T47D (cell line): ENCODE measurements at places on chromosomes 2 and 18.

DNA sequence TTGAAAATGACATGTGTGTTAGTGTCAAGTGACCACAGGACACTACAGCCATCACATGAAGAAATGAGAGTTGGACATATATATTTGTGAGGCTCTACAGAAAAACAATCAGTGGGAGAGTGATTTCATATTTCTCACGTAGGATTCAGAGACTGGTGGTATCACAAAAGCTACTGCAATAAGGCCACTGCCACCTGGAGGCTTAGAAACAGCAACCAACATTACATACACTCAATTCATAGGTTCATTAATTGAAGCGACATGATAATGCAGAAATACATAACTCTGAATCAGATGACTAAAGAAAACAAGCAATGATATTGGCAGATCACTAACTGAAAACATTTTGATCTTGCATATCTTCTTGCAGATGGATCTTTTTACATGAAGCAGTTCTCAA is 248.1 kb upstream of the KLHL14 start:
- no peak for DNase-seq

DNA sequence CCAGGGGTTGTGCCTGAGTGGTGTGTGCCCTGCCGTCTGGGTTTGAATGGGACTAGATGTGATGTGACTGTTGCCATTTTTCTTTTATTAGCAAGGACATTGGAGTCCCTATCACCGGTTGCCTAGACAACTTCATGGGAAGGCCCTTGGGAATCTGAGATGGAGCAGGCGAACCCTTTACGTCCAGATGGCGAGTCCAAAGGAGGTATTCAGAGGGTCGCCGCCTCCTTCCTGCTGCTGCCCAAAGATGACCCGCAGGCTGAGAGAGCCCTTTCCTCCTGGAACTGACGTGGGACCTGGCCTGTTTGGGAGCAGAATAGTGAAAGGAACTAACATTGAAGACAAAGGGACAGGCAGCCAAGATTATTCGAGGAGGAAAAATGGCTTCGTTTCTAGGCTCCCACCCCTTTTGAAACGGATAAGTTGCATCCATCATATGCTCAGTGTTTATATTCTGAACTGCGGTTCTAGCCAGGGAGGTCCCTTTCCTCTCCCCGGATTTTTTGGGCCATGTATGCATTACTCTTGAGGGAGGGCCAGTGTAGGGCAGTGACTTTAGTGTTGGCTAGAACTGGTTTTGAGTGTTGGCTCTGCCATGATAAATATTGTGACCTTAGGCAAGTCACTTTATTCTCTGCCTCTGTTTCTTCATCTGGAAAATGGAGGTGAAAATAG is 673 bp downstream of the CENPO start:
- DNase-seq: peak; percentile 7

DNA sequence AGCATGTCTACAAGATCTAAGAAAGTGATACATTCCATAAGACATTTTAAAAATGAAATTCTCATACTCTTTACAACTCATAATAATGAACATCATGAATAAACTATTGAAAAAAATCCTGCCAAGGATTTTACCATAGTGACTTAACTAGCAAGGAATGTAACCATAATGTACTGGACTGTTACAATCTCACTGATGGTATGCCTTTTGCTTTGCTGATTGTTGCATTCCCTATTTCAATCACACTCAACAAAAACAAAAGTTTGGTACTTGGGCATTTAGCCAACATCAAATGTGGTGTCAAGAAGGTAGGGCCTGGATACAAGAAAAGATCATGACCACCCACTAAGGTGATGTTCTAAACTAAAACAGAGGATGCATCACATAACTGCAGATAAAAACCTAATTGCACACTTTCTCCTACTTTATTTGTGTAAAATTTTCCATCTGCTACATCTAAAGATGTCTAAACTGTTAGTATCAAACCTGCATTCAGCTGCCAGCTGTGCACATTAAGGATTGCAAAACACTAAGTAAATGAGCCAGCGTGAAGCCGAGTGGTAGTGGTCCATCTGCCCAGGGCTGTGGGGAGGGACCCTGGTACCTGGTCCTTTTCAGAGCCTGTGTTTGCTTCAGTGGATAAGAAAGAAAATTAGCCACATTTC is 564.4 kb downstream of the ZEB2 start:
- no peak for DNase-seq

DNA sequence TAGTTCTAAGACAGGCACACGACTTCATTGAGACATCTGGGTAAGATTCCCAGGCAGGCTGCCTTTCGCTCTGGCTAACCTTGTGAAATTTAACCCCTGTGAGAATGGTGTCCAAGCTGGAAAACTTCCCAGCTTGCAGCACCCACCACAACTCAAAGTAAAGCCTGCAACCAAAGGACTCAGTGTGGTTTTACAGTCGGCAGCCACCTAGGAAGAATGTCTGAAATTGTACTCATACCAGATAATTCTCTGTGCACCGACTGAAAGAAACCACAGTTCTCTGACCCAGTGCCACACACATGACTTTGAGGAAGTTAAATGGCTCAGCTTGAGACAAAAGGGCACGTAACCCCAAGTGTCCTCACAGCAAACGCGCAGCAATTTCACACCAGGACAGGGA is 125.7 kb downstream of the RBMS1 start:
- DNase-seq: no peak

DNA sequence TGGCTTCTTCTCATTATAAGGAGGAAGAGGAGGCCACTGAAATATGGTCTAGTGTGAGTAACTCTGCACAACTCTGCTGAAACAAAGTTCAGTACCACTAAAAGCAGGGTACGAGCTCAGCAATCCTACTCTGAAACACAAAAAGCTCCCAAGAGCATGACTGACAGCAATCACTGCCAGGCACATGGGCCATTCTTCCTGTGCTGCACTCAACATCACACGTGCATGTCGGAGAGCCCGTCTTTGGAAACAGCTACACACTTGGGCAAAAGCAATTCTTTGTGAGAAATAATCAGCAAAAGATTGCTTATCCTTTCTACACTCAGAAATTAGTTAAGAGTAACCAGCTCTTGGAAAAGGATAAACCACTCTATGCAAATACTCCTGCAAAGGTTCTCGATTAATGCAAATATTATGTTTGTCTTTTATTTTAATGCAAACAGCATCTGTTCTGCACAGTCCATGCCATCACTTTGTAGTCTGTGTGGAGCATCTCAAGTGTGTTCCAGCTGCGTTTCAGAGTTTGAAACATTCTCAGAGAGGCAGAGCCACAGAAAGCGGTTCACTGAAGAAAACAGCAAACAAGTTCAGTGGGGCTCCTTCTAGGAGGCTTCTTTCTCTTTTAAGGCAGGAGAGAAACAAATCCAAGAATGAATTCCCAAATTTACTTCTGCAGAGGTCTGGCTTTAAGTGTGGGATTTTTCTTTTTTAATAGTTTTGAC is 145.0 kb downstream of the HDAC4 start:
- DNase-seq: no peak

- DNase-seq: peak; percentile 13
These were observed 70.9 kb downstream of the AAK1 start for GRCh38 chr2:69572641-69573040.

DNA sequence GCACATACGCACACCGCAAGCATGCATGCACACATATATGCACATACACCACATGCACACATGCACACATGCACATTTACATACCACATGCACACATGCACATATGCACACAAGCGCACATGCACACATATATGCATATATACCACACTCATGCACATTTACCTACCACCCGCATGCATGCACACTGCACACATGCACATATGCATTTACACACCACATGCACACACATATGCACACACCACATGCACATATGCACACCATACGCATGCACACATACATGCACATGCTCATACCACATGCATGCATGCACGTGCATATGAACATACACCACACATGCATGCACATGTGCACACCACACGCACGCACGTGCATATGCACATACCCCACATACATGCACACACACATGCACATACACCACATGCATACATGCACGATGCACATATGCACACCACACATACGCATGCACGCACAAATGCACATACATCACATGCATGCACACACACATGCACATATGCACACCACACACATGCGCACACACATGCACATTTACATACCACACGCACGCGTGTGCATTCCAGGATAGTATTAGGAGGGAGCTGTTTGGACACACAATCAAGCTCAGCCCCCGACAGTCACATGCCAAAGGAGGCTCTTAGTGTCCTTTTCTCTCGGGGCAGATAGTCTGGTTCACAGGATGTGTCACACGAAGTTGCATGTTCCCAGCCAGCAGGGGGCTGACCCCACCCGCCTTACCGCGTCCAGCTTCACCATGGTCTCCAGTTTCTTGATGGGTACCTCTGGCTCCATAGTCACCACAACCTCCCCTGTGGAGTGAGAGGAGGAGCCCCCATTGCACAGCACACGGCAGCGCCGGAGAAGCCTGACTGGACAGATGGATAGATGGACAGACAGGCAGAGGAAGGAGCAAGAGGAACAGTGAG is 5.9 kb downstream of the OTOF start:
- DNase-seq: no peak

- no peak for DNase-seq
These were observed 254.0 kb downstream of the MEIS1 start for GRCh38 chr2:66688951-66689350.

GRCh38 chr2:65514555-65515195 is 82.3 kb upstream of the SPRED2 start:
- no peak for DNase-seq

DNA sequence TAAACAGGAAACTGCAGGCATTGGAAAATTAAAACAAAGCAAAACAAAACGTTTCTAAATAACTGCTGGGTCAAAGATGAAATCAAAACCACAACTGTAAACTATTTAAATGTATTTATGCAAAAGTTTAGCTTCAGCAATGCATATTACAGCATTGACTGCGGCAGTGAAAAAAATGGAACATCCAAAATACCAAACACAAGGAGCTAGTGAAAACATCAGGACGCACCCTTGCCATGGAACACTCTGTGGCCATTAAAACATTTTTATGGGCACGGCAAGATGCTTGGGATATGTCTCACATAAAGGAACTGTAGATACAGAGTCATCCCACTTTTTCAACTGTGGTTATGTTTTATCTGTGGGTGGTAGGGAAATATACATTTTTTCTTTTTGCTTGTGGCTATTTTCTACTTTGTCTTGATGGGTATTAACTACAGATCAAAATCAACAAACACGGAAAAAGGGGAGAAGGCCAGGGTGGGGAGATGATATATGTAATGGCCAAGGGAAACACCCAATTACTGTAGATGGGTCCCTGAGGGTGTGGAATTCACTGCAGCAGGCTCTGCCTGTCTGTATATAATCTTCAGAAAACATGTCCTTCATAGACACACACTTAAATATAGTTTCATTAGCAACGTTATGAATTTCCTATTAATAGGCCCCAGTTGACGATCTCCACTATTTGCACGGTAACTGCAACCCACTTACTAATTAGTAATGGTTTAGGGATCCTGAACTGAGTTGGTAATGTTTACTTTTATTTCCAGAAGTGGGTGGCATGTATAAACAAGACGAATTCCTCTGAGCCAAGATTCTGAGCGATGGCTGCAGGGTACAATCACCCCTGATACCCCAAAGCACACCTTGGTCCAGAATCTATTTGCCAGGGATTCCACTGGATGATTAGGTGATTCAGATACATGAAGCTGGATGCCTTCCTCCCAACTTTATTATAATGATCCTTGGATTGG is 110.5 kb downstream of the ACKR3 start:
- DNase-seq: no peak

- peak; percentile 19 for DNase-seq
These were observed 38.9 kb downstream of the KDM3A start for GRCh38 chr2:86480105-86480504.

DNA sequence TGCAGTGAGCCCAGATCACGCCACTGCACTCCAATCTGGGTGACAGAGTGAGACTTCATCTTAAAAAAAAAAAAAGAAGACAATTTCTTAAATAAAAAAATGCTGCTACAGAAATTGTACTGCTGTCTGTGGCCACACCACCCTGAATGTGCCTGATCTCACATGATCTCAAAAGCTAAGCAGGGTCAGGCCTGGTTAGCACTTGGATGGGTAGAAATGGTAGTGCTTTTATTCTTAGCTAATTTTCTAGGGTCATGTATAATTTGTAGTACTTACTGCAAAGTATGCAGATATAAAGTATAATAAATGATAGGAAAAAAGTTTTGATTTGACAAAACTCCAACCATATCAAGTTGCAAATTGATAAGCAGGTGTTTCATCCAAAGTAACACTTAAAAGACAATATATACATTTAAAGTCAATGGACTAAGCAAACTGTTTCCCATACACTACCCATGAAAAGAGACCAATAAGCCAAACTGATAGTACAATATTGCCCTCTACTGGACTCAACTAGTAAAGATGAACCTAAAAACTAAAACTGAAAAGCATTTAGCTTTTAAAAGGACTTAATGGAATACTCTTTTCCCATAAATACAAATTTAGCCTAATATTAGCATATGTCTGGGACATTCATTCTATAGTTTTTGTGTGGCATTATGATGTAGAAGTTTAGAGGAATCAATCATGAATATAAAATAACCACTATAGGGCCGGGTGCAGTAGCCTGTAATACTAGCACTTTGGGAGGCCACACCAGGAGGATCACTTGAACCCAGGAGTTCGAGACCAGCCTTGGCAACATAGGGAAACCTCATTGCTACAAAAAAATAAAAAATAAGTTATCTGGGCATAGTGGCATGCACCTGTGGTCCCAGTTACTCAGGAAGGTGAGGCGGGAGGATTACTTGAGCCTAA is 18.6 kb upstream of the PEX13 start:
- DNase-seq: peak; percentile 62

DNA sequence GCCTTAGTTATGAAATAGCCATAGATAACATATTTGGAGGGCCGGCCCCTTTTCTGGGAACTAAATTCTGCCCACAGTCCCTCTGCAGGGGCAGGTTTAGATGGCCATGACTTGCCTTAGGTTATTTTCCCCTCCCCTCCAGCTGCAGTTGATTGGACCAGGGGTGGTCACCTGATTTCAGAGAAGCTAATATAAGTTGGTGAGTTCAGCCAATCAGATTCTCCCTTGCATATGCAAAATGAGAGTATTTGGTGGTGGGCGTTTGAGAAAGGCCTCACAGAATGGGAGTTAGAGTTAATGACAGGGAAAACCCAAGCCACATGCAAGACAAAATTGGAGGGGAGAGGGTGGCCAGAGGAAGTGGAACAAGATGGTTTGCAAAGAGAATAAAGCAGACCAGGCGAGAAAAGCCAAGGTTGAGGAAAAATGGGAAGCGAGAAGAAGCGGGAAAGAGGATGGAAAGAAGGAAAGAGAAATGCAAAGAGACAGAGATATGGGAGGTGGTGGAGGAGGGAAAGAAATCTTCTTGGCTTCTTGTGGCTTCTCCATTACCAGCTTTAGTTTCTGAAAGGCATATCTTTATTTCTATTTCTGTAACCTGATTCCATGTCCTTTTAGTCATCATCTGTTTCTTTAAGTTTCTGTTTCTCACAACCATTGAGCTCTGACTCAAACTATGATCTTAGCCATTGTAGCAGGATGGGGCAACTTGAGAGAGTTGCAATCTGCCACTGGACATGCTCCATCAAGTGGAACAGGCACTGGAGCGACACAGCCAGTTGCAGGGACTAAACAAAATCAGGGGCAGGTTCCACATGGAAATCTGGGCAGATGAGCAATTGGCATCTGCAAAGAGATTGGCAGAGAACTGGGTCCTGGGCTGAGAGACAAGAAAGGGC is 108.1 kb upstream of the SIX3 start:
- no peak for DNase-seq

- DNase-seq: peak; percentile 72
These were observed 16.8 kb upstream of the ATP8B1 start for GRCh38 chr18:57819671-57820460.
